Stimulated activated CD4-positive, alpha-beta T cell treated with anti-CD3 and anti-CD28 coated beads, TNF-alpha, amount 100 ng/mL, for 1 hour (primary cell): ENCODE measurements at places on chromosomes 12 and 14.
A peak's percentile ranks its signal among the peaks of the same experiment; 100 is the strongest.

DNA sequence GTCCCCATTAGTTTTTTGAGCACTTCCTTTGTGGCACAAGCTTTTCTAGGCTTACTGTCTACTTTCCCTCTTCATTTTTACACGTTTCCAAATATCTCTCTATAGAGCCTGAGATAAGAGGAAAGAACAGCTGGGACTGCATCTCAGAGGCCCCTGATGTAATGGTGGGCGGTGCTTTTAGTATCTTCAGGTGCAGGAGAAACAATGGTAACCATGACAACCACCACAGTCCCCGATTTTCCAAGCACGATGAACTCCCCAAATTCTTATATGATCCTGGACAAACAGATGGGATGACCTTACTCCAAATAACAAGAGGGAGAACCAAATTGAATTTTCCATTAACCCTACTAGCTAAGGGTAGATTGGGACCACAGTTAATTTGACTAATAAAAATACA is 103.3 kb downstream of the AEBP2 start:
- DNase-seq = no peak

- DNase-seq = no peak
Measured at GRCh38 chr12:53677800-53678148, 1.9 kb upstream of the ATP5MC2 start.

DNA sequence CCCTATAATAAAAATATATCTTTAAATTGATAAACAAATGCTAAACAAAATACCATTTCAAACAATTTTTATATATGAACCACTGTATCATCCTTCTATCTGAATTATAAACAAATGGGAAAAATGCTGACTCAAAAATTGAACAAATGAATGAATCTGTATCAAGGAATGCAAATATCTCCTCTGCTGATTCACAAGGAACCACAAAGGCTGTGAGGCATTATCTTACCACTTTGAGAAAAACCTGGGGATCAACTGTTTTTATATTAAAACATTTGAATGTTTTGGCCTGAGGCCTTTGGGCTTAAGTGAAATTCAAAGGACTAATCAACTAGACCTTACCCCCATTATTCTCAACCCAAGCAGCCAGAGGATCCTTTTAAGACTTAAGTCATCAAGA is 86.3 kb downstream of the EML5 start:
- no peak for DNase-seq

- DNase-seq = no peak
Measured at GRCh38 chr12:114668886-114669288, 15.1 kb downstream of the TBX3 start.

- no peak for DNase-seq
Measured at GRCh38 chr12:31205054-31205453, 120.9 kb downstream of the SINHCAF start.

DNA sequence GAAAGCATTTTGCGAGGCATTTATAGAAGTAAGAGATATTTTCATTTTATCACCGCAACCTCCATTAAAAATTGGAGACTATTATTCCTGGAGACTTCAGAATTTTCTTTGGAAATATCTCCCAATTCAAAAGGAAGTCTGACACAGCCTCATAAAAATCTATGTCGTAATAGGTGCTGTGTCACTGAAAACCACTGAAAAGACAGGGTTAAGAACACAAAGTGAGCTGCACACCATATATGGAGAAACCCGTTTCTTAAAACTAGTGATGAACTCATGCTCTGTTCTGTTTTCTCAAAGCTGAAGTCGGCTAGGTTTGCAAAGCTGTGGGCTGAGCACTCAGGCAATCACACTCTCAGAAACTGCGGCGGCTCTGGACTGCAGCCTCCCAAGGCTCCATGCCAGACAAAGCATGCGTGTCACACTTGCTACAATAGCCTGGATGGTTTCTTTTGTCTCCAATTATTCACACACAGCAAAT is at the start of gene GLIPR1:
TSS of gene GLIPR1 (plus strand) at position 287 of the 481 bp plus-strand sequence. CDS start at position 413, 126 bp downstream.
- DNase-seq = peak; percentile 50

DNA sequence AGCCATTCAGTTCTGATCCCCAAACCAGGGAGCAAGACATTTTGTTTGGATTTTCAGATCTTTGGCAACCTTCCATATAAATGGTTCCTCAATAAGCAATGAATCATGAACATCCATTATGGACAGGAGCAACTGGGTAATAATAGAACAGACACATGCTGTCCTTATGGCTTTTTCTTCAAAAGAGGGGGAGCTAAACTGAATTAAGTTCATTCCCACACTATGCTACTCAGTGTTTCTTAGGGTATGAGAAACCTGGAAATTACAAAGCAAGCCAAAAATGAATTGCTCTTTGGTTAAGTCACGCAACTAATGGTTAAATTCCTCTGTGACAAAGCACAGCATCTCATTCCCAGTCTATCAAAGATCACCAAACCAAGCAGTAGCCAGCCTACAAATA is 51.0 kb downstream of the PTGER2 start:
- no peak for DNase-seq

GRCh38 chr12:41804026-41804425 is 340.6 kb downstream of the GXYLT1 start:
- DNase-seq = no peak
